ENCODE measurements at places on chromosomes 3 and 15.

DNA sequence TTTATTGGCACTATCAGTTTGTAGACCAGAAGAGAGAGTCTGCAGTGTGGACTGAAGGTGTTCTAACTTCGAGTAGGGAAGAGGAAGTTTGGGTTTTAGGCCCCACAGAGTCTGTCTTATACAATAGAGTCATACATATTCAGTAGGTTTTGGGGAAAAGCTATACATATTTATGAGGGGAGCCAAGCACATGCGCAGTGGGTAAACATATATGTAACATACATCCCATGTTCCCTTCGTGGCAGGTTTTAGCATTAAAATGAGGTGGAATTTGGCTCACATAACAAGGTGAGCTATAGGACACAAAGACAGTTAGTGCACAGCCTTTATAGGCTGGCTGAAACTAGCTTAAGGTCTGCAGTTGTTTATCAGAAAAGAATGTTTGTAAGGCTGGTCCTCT is 4.9 kb downstream of the GALK2 start:
- DNase-seq, result no peak

- no peak for DNase-seq
Observed at GRCh38 chr3:141427764-141428163, 59.1 kb upstream of the RASA2 start.

- DNase-seq, result no peak
Observed at GRCh38 chr3:197309528-197310361, 11.3 kb upstream of the DLG1 start.

- no peak for DNase-seq
Observed at GRCh38 chr3:127788451-127788909, 33.8 kb downstream of the MGLL start.

DNA sequence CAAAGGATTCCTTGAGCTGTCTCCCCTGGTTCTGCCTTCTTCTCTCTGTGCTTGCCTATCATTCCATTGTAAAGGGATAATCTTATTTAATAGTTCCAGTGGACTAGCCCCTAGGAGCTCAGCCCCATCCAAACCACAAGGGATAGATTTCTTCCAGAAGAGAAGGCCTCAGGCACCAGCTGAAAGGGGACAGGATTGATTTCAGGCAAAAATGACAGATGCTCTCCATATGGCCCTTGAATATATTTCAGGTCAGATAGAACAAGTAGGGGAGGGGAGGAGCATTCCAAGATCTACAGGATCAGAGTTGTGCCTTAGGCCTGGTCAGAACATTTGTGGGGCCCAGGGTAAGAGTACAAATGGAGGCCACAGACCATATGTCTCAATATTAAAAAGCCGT is 85.3 kb downstream of the RPLP1 start:
- DNase-seq, result no peak

DNA sequence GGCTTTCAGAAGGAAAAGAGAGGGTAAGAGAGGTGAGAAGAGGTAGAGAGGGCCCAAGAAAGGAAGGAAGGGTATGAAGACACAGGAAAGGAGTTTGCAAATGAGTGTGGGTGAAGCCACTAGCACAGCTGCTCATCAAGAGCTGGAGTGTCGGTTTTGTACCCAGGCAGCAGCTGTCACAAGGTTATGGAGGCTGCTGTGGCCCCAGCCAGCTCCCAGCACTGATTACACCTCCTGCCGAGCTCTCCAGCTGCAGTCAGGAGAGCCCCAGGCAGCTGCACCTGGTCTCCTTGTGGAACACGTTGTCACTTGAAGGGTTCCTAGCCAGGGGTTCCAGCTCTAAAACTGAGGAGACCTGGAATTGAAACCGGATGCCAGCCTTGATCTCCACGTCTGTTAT is 60.4 kb upstream of the CHD2 start:
- no peak for DNase-seq

- DNase-seq, result no peak
Observed at GRCh38 chr3:2968475-2968874, 141.7 kb downstream of the IL5RA start.

DNA sequence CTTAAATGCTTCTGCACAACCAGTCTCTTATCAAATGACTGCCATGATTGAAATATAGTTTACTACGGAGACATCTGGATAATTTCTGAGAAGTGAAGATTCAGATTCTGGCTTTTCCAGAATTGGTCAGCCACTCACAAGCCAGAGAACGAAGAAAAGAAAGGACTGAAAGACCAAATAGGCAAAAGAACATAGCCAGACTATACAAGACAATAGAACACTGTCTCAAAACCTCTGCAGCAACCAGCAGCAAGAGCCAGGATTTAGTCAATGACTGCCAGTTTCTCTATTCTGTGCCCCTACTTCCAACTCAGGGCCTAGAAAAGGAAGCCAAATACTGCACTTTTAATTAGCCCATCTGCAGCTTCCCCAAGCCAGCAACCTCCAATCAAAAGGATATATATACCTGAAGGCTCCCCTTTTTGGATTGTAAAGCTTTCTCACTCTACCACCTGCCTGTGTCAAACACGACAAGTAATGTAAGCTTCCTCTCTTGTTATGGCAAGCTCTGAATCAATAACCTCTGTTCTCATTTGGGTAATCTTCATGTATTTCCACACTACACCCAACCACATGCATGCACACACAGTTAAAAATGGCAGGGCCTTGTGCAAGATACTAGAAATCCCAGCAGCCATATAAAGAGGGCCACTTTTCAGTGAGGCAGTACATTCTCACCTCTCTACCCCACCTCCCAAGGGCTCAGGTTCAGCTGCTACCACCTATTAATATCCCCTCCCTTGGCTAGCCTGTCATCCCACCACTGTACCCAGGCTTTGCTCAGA is 97.1 kb downstream of the ERC2 start:
- no peak for DNase-seq

DNA sequence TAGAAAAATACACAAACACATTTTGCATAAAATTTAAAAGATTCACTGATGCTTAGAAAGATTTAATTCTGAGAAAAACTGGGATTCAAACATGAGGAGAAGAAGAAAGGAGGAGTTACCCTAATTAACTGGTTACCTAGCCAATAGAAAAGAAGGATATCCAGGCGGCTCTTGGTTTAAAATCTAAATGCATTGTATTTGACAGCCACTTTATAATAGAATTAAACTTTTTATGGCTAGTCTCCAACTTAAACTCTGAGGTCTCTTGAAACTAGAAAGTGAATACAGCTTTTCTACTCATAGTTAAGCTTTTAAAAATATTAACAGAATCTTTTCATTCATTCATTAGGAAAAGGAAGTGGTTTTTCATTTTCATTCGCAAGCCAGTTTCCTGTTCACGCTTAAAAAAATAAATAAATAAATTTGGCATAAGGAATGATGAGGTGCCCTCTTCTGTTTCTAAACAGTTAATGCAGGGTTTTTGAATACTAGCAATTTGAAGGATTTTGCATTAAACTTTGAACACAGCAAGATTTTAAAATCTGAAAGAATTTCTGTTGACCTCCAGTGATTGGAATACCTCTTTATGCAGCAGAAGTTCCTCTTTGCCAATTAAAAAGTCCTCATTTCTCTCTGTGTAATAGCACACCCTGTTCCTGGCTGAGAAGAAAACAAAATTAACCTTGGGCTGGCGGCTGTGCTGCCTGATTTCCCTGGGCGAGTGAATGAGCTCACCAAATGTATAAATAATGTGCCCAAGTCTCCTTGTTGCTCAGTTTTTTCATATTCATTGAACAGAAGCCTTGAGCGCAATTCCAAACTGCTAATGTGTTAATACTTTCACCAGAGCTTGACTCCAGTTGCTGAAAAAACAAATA is 105.1 kb downstream of the ZMAT3 start:
- no peak for DNase-seq

GRCh38 chr3:184322731-184323487 is 8.5 kb downstream of the EIF4G1 start:
- DNase-seq, result no peak

- no peak for DNase-seq
Observed at GRCh38 chr3:136630915-136631314, 121.3 kb downstream of the STAG1 start.

GRCh38 chr3:112187300-112187699 is 54.3 kb upstream of the GCSAM start:
- DNase-seq, result no peak

DNA sequence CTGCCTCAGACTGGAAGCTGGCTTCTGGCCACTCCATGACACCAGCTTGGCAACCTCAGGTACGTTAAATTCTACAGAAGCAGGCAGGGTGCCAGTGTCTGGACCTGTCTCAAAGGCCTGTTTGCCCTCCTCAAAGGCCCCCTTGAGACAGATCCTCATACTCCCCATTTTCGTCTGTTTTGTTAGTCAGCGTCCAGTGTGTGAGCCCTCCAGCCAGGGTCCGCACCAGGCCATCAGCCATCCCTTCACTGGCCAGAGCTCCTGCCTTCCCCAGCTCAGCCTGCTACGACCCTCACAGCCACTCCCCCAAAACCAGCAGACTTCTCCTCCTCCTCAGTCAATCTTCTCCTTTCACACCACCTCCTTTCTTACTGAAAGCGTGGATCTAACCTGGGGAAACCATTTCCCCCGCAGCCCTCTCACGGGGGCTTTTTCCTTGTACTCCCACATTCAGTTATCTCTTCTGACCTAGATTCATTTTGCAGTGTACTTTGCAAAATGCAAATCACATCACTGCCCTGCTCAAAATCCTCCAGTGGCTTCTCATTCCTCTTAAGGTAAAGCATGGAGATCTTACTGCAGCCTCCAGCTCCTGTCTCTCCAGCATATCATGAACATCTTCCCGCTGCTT is 66.1 kb upstream of the CTDSPL start:
- no peak for DNase-seq

GRCh38 chr3:72768936-72769335 is 79.3 kb downstream of the SHQ1 start:
- DNase-seq, result no peak

DNA sequence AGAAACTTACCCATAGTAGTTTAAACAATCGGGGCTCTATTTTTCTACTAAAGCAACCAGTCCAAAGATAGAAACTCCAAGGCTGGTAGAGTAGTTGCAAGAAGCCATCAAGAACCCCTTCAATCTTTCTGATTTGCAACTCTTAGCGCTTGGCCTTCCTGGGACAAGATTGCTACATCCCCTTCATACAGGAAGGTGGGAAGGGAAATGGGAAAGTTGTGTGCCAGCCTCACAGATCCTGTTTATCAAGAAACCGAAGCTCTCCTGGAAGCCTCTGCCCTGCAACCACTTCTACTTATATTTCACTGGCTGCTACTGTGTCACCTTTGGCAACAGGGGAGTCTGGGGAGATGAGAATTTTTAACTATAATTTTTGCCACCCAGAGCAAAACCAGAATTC is 46.2 kb downstream of the OSBPL10 start:
- DNase-seq, result no peak

DNA sequence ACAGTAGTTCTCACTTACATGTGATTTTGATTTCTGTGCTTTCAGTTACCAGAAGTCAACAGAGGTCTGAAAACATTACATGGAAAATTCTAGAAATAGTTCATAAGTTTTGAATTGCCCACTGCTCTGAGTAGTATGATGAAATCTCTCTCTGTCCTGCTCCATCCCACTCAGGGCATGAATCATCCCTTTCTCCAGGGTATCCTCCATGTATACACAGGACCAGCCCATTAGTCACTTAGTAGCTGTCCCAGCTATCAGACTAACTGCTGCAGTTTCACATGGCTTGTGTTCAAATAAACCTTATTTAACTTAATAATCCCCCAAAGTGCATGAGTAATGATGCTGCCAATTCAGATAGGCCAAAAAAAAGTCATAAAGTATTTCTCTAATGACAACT is 38.6 kb downstream of the EPHA3 start:
- DNase-seq, result no peak

DNA sequence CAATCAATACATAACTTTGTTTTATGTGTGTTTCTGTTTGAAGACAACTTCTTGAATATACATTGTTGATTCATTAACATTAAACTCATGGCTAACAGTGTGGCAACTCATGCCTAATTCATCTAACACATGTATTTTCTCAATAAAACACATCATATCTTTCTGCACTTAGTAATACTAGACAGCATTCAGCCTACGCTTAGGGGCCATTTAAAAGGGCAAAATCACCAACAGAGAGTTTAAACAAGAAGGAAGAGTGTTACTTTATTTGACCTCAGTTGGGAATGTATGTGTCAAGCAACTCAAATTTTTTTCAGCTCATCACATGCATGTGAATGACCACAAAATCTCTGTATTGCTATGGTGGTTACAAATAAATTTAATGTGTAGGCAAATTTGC is 128.8 kb upstream of the AADACL2 start:
- DNase-seq, result no peak

GRCh38 chr3:31232055-31233025 is 300.4 kb upstream of the STT3B start:
- DNase-seq, result no peak

DNA sequence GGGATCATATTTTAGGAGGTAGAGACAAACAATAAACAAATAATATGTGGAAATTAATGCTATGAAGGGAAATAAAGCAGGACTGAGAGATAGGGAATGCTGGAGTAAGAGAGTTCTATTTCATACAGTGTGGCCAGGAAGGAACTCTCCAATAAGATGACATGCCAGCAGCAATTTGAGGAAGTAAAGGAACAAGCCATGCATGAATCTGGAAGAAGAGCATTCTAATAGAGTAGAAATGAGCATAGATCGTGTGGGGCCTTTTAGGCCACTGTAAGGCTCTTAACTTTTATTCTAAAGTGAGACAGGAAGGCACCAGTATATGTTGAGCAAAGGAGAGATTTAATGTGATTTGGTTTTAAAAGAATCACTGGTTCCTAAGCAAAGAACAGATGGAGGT is 126.3 kb downstream of the DMXL2 start:
- no peak for DNase-seq

Measured in stimulated activated CD8-positive, alpha-beta memory T cell treated with anti-CD3 and anti-CD28 coated beads, Interleukin-4, amount 100 ng/mL, for 1 hour (primary cell).